ENCODE measurements at places on chromosomes 1 and 21.

- DNase-seq: peak; percentile 8
Observed at GRCh38 chr1:220213382-220213983, 58.8 kb downstream of the RAB3GAP2 start.

DNA sequence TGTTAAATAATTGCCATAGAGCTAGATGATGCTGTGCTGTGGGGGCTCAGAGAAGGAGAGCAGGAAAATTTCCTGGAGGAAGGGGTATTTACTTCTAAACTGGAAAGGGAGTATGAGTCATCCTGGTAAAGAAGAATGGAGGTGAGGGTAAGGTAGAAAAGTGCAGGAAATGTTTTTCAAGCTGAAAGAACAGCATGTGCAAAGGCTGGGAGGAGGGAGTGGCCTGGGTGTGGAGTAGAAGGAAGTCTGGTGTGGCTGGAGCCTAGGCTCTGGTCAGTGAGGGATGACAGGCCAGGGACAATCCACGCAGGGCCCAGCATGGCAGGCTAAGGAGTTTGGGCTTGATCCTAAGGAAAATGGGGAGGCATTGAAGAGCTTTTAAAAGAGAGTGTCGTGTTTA, 45.9 kb downstream of the MATN1 start:
- DNase-seq: no peak

- DNase-seq: no peak
Observed at GRCh38 chr1:180622658-180623508, 8.9 kb upstream of the XPR1 start.

DNA sequence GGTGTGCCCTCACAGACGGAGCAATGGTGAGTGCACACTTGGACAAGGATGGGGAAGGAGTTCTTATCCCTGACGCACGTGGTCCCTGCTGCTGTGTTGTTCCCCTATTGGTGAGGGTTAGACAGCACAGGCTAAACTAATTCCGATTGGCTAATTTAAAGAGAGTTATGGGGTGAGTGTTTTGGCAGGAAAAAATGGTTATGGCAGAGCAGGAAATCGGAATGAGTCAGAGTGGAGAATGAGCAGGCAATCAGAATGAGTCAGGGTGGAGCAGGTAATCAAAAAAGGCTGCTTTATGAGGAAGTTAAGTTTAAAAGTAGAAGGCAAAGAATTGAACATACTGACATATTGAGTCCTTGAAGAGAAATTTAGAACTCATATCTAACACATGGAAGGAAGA, 100.5 kb downstream of the NGF start:
- DNase-seq: peak; percentile 78

DNA sequence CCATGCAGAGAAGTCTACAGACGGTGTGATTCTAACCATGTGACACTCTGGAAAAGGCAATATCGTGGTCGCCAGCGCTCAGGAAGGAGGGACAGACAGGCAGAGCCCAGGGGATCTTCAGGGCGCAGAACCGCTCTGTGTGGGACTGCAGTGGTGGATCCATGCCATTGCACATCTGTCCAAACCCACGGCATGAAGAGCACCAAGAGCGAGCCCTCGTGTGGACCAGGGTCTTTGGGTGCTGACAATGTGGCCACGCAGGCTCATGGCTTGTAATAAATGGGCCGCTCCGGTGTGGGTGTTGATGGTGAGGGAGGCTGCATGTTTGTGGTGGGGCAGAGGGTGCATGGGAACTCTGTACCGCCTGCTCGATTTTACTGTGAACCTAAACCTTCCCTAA, 25.3 kb upstream of the POFUT2 start:
- no peak for DNase-seq

- DNase-seq: peak; percentile 1
Observed at GRCh38 chr21:28135646-28136045, 857.0 kb downstream of the LTN1 start.

DNA sequence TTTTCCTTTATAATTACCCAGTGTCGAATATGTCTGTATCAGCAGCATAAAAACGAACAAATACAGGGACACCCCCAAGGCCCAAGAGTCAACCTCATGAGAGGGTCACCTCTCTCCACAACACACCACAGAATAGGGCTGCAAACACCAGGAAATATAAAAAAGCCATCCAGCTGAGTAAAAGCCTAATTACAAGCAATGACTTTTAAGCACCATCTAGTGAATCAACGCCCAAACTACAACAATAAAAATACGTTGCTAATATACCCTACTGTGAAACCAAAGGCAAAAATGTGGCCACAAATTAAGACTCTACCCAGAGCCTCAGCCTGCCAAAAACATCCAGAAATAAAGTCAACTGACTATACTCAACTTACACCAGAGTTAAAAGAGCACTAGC, 817.9 kb upstream of the NEGR1 start:
- peak; percentile 7 for DNase-seq

DNA sequence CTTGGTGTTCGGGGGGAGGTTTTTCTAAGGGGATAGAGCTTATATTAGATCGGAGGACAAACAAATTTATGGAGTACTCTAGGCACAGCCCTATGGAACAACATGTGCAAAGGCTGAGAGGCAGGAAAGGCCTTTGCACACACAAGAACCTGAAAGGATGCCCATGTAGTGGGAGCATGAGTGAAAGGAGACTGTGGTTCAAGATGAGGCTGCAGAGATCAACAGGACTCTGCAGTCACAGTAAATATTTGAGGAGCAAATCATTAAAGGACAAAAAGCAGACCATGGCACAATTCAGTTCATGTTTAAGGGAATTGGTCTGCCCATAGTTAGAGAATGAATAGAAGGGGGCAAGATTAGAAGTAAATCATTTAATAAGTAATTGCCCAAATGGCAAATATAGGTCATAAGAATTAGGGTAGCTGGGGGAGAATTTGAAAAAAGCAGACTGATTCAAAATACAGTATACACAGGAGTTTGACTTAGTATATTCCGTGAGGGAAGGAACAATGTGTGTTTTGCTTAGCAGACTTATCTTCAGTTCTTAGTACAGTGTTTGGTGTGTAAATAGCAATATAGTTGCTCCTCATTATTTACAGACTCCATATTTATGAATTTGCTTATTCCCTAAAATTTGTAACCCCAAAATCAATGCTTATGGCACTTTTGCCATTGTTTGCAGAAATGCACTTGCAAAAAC, 268.1 kb downstream of the SEC16B start:
- DNase-seq: no peak

DNA sequence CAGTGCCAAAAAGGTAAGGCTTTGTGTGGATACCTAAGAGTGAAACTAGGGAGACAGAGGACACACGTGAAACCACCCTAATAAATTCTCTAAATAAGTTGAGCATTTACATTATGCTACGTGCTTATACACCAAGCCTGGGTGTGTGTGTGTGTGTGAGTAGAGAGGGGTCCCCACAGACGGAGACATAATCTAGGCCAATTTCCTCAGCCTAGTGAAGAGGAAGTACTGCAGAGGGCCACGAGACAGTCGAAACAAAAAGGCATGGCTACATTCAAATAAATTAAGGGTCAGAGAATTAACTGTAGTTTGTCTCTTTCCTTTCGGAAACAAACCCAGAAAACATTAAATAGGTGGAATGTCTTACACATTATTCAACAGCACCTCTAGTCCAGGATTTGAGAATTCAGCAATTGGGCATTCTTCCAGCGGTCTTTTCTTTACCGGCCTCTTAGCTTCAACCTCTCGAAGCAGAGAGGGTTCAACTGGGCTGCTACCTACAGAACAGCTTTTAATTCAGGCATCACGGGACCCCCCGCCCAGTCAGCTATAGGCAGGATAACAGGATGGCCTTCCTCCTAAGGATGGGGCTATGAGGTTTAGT, 75.0 kb downstream of the DESI2 start:
- no peak for DNase-seq

- no peak for DNase-seq
Observed at GRCh38 chr1:17301767-17302166, 6.2 kb upstream of the PADI4 start.

GRCh38 chr1:189036628-189037027, 1441.0 kb downstream of the BRINP3 start:
- peak; percentile 18 for DNase-seq

GRCh38 chr1:78275906-78276685, 214.7 kb upstream of the PTGFR start:
- no peak for DNase-seq

GRCh38 chr1:7824701-7825100, 28.2 kb downstream of the UTS2 start:
- no peak for DNase-seq
